ENCODE measurements at places on chromosomes 6 and 20.

- DNase-seq, result no peak
Observed at GRCh38 chr6:16236631-16237199, 1.7 kb upstream of the GMPR start.

DNA sequence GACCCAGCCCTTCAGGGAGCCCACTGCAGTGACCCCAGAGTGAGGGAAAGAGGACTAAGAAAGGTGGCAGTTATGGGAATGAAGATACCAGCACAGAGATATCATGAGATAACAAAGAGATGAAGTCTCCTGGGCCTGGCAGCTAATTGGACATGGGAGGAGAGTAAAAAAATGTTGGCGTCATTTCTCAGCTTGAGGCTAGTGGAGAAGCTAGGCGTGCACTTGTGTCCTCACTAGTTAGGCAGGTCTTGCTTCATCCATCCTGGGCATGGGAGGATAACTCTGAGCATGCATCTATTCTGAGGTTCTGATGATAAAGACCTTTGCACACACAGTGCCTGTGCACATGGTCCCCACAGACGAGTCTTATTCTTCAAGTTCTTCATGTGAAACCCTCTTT lies 4.1 kb upstream of the GFOD1 start:
- DNase-seq, result no peak

GRCh38 chr6:11616200-11616611 lies 78.7 kb downstream of the TMEM170B start:
- no peak for DNase-seq

DNA sequence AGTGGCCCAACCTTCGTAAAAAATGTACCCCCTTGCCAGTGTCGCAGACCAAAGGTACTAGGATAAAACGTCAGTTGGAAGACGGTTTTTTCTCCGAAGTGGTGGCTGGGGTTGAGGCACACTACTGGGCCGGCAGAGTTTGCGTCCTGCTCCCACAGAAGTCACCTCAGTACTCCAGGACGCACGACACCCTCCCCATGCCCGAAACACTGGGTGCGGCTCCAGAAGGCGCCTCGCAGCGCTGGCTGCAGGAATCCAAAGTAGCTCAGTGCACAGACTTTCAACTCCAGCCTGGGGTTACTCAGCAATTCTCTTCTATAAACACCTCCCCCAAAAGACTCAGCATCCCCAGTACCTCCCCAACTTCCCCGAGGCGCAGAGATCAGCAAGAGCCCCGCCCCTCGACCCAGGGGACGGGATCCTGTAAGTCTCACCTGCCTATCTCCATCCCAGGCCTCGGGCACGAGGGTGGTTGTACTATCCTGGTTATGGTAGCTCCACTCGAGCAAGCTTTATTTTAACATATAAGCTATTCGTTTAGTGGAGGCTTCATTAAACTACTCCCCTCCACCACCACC lies 88.2 kb downstream of the ZFP64 start:
- DNase-seq, result peak; percentile 31

DNA sequence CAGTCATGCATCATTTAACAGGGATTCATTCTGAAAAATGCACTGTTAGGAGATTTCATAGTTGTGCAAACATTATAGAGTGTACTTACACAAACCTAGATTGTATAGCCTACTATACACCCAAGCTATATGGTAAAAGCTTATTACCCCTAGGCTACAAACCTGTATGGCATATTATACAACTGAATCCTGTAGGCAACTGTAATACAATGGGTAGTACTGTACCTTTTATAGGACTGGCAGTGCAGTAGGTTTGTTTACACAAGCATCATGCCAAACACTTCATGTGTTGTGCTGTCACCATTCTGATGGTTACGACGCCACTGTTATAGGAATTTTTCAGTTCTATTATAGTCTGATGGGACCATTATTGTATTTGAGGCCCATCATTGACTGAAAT lies 39.3 kb upstream of the KHDC1 start:
- no peak for DNase-seq

- peak; percentile 37 for DNase-seq
Observed at GRCh38 chr6:1860756-1861348, 251.1 kb downstream of the FOXC1 start.

- DNase-seq, result no peak
Observed at GRCh38 chr6:158497620-158498019, 62.3 kb upstream of the TMEM181 start.

- no peak for DNase-seq
Observed at GRCh38 chr20:10665027-10665561, 8.7 kb downstream of the JAG1 start.

GRCh38 chr6:41653691-41654090 lies 15.4 kb downstream of the MDFI start:
- no peak for DNase-seq

GRCh38 chr20:3874194-3874844 lies 14.9 kb upstream of the PANK2 start:
- no peak for DNase-seq

DNA sequence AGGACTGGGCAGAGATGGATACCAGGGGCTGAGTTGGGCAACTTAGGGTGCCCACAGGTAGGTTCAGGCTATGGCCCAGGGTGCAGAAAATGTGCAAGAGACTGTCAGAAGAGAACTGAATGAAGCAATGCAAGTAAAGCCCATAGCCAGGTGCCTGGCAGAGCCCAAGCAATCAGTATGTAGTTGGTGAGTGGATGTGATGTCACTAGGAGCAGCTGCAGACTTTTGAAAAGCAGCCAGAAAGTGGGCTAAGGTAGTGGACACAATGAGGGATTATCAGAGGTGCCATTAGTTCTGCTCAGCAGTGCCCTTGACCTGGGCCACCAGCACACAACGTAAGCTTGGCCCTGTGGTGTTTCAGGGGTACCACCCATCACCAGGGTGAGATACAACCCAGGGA lies 135.3 kb downstream of the SOBP start:
- DNase-seq, result no peak

GRCh38 chr20:19809505-19809904 lies 51.4 kb downstream of the RIN2 start:
- no peak for DNase-seq

GRCh38 chr6:150617062-150617461 lies 17.4 kb downstream of the PLEKHG1 start:
- no peak for DNase-seq

DNA sequence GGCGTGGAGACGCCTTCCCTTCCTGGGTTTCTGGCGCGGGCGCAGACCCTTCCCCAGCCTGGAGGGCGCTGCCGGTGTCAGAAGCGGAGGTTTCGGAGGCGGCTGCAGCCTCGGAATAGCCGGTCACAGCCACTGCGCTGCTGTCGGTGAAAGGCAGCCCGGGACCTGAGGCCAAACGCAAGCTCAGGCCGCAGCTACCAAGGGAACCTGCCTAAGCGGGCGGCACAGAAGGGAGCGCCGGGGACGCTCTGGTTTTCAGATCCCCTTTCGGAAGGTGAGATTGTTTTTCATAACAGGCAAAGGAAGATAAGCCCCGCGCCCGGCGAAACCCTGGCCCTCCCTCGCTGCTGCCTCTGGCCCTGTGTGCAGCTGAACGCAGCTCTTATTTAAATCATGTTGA lies 116.5 kb downstream of the FAM120B start:
- DNase-seq, result peak; percentile 63

DNA sequence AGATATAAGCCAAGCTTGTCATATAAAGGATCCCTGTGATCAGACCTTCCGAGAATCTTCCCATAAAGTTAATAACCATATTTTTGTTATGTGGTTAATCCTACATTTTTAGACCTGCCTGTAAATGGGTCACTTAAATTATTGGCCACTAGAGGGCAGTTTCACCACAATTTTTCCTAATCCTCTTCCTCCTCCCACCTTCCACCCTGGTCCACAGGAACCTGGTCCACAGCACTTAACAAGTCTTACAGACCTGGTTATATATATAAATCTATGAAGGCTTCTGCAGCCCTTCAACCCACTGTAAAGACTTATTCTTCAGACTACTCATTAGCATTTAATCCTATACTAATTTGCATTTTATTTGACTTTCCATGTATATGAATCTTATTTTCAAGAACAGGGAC lies 28.3 kb downstream of the MRS2 start:
- DNase-seq, result peak; percentile 39

DNA sequence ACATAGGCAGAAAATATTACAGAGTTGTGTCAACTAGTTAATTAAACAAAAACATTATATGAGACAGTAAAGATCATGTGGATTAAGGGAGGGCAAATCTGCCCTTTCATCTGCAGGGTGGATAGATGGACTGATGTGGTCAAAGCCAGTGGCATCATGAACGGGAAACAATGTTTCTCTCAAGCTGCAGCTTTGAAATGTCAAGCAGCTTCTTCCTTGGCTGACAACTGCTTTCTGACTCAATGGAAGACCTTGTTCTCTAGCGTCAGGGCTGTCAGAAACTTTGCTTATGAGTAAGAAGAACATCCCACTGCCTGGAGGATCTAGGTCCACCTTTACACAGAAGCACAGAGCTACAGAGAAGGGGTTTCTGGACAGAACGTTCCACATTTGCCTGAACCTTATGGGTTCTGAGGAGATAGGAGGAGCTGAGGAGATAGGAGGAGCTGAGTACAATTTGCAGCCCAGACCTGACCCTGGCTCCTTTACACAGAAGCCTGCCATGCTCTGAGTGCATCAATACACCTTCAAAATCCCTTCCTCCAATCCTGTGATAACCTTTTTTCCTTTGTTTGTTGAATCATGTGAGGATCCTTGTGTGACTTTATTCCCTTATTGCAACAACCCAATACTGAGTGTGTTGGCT lies 6.1 kb downstream of the CST5 start:
- DNase-seq, result no peak

DNA sequence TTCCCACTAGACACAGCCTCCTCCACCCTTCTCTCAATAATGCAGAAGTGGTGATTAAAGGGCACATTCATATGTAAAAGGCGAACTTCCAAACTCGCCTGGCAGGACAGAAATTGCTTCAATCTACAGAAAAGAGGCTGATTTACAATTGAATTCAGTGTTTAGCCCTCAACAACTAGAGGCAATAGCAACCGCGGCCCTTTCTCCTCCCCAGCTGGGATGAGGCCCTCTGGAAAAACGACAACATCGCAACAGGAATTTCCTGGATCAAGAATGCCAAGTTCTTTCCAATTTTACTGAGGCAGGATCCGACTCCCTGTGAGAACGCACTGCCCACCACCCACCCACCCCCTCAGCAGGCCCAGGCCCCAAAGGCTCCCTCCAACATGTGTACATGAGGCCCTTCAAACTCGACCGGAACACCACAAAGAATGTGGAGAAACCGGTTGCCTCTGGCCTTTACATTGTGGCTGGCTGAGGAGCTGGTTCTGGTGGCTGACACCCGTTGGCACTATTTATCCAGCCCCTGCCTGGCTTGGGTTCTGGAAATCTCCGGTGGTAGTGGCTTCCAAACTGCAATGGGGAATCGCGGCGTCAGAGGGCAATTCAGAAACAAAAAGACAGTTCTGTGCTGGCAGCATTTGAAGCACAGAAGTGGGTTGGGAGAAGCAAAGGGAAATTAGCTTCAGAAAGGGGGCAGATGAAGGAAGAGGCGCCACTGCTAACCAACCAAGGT lies 36.8 kb downstream of the ZMYND8 start:
- no peak for DNase-seq

DNA sequence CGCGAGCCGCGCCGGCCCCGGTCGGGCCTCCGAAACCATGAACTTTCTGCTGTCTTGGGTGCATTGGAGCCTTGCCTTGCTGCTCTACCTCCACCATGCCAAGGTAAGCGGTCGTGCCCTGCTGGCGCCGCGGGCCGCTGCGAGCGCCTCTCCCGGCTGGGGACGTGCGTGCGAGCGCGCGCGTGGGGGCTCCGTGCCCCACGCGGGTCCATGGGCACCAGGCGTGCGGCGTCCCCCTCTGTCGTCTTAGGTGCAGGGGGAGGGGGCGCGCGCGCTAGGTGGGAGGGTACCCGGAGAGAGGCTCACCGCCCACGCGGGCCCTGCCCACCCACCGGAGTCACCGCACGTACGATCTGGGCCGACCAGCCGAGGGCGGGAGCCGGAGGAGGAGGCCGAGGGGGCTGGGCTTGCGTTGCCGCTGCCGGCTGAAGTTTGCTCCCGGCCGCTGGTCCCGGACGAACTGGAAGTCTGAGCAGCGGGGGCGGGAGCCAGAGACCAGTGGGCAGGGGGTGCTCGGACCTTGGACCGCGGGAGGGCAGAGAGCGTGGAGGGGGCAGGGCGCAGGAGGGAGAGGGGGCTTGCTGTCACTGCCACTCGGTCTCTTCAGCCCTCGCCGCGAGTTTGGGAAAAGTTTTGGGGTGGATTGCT lies 1.3 kb downstream of the VEGFA start:
- peak; percentile 69 for DNase-seq

GRCh38 chr6:84581494-84582259 lies 182.7 kb downstream of the TBX18 start:
- no peak for DNase-seq

GRCh38 chr6:41405941-41406727 lies 70.7 kb downstream of the NCR2 start:
- DNase-seq, result no peak

DNA sequence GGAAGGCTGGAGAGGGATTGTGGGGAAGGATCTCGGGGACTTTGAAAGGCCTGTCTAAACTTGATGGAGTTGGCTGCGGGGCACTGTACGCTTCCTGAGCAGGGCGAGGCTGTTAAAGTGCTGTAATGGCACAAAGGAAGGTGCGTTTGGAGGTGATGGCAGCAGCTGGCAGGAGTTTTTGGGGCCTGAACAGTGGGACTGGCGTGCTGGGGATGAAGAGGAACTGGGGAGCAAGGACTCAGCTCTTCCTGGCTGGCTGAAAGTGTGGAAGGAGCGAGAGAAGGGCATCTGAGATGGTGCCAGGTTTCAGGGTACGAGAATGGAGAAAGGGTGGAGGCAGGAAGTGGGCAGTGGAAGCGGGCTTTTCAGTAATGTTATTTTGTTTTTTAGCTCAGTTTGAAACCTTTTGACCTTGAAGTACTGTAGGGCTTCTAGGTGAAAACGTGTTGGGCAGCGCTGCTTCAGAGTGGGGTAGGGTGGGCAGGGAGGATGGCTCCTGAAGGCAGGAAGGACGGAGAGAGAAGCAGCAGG lies 8.0 kb downstream of the TMEM181 start:
- no peak for DNase-seq

DNA sequence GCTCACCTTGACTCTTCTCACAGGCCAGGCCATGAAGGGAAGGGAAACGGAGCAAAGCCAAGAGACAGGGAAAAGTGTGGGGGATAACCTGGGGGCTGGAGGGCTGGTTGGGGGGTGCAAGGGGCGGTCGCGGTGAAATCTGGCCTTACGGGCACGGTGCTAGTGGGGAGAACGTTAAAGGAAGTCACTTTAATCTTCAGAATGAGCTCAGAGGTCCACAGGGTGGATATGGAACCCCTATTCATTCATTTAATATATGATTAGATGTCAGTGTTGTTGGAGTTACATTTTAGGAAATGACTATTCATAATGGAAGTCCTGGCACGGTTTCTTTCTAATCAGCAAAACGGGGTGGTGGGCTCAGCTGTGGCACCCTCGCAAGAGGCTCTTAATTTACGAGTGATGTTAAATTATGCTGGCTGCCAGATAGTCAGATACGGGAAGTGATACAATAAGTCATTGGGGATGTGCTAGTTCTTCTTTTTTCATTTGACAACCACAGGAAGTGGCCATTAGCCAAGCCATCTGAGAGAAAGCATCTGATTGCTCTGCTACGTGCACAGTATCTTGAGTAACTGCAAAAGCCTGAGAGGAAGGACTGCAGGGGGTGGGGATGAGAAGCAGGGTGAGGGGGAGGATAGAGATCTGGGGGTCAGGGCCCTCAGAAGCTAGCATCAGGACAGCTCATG lies 253.0 kb downstream of the QKI start:
- peak; percentile 85 for DNase-seq

- no peak for DNase-seq
Observed at GRCh38 chr6:123338394-123338793, 298.4 kb downstream of the TRDN start.

Measured in GM10248 (cell line).